Activated T-cell treated with anti-CD3 and anti-CD28 coated beads for 24 hours (primary cell): ENCODE measurements at places on chromosomes 3 and 15.
A peak's percentile ranks its signal among the peaks of the same experiment; 100 is the strongest.

- no peak for DNase-seq
Observed at GRCh38 chr3:11835028-11835639, 11.6 kb downstream of the TAMM41 start.

DNA sequence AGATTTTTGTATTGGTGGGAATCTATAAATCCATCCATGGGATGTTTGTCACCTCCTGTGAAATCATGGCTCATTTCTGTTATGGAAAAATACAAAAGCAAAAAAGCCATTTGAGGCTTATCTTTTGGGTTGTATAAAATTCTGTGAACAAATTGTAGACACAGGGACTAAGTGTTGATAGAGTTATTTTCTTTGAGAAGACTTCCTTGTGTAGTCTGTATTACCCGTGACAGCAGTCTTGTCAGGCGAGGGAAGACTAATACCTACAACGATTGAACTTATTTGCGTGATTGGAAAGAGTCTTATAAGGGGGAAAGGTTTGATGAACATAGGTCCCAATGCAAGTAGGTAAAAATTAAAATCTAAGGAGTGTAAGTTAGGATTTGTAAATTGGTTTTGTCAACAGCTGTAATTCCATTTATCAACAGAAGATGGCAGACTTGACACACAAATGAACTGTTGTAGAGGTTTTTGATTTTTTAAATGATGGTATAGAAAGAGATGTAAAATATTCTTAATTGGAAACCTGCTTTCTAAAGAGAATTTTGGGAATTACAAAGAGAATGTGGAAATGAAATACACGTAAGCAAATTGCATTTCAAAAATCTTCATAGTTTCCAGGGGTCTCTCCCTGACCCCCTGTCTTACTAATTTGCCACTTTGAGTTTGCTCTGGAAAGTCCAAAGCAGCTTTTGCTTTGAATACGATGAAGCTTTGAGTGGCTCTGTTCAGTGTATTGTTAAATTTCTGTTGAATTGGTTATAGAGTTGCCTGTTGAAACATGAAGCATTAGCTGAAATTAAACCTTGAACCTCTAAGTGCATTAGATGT, 33.2 kb downstream of the SLC25A26 start:
- no peak for DNase-seq

- DNase-seq = no peak
Observed at GRCh38 chr3:9903904-9904303, 1.3 kb downstream of the IL17RE start.

- DNase-seq = no peak
Observed at GRCh38 chr3:52845691-52846431, 11.0 kb upstream of the MUSTN1 start.

GRCh38 chr3:9032231-9032777, 69.0 kb upstream of the RAD18 start:
- no peak for DNase-seq

- no peak for DNase-seq
Observed at GRCh38 chr15:32837935-32838334, 120.1 kb downstream of the GREM1 start.

DNA sequence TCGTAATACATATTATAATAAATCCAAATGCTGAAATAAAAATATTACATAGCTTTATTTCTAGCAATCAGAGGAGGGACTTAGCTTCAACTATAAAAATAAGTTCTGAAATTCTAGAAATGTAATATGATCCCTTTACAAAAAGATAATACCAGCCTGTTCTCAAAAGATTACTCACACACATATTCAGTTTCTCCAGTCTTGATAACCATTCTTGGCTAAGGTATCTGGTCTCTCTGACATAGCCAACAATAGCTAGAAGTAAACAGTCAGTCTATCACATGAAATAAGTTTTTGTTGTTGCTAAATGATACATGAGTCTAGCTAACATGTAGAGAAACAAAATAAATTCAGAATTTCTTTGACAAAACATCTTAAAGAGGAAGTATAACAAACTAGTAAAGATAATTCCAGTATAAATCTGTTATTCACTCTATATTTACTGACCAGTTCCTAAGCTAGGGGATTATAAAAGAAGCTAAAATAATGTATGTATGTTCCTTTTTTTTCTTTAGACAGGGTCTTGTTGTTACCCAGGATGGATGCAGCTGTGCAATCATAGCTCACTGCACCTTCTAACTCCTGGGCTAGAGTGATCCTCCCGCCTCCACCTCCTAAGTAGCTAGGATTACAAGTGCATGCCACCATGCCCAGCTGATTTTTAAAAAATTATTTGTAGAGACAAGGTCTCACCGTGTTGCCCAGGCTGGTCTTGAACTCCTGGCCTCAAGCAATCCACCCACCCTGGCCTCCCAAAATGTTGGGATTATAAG, 170.6 kb downstream of the TBL1XR1 start:
- no peak for DNase-seq

- no peak for DNase-seq
Observed at GRCh38 chr15:33083232-33084081, 111.1 kb downstream of the FMN1 start.

DNA sequence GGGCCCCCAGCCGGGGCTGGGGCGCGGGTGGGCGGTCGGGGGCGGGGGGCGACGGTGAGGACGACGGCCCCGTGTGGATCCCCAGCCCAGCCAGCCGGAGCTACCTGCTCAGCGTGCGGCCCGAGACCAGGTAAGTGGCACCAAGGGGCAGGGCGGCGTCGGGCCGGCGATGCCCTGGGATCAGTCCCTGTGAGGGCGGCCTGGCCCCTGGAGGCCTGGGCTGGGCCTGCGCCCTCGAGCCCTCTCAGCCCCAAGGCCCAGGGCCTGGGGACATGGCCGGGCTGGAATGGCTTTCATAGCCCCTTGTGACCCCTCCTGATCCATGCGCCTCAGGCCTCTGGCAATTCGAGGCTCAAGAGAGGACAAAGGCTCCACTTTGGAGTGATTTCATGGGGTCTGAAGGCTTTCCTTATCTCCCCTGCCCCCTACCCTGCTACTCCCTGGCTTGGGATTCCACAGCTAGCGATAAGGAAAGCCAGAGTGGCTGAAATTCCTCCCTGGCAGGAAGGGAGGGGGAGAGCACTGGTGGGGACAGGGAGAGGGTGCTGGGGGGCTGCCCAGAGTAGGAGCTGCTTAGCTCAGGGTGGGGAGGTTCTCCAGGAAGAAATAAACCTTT, 418 bp downstream of the ALPK3 start:
- no peak for DNase-seq

DNA sequence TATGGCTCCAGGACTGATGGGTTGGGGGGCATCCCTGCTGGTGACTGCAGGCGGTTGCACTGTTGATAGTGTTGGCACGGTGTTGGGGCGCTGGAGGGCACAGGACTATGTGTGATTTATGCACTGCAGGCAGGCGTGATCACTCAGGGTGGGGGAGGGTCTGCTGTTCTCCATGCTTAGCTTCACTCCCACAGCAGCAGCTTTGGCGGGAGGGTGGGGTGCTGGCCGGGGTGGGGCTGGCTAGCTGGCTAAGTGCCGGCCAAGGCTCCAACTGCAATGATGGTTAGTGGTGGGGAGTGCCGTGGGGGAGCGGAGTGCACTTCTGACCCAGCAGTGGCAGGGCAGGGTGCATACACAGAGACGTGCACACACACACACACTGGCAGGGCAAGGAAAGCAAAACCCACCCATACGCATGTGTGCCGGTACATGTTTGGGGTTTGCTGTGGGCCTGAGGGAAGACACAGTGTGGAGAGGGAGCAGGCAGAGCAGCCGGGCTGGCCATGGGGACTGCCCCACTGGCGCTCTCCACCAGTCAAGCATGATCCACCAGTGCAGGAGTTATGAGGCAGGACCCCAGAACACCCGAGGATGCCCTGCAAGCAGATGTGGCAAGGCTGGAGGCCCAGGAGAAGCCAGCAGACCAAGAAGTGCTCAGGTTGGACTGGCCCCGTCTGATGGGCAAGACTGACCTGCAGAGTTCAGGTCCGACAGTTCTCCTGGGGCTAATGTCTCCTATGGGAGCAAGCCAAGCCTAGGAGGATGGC, 16.5 kb upstream of the FGF7 start:
- no peak for DNase-seq

DNA sequence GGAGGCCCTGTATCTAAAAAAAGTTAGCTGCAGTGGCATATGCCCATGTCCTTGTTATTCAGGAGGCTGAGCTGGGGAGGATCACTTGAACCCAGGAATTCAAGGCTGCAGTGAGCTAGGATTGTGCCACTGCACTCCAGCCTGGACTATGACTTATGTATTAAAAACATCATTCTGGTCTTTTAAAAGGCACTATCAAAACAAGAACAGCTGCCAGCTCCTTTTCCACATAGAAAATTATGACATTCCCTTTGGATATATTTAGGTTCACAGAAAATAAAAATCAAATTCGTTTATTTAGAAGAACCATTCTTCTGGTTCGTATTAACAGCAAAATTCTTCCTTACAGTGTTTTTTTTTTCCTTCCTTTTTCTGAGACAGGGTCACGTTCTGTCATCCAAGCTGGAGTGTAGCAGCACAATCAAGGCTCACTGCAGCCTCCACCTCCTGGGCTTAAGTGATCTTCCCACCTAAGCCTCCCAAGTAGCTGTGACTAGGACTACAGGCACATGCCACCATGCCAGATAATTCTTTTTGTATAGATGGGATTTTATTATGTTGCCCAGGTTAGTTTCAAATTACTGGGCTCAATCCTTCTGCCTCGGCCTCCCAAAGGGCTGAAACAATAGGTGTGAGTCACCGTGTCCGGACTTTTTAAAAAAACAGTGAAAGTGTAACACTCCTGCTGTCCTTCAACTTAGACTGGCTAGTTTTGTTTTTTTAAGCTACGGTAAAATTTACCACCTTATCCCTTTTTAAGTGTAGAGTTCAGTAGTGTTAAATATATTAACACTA, 13.9 kb downstream of the ICE2 start:
- DNase-seq = no peak

- no peak for DNase-seq
Observed at GRCh38 chr3:156433910-156434309, 121.0 kb downstream of the SSR3 start.

- no peak for DNase-seq
Observed at GRCh38 chr3:130820976-130821375, 72.9 kb upstream of the ATP2C1 start.

DNA sequence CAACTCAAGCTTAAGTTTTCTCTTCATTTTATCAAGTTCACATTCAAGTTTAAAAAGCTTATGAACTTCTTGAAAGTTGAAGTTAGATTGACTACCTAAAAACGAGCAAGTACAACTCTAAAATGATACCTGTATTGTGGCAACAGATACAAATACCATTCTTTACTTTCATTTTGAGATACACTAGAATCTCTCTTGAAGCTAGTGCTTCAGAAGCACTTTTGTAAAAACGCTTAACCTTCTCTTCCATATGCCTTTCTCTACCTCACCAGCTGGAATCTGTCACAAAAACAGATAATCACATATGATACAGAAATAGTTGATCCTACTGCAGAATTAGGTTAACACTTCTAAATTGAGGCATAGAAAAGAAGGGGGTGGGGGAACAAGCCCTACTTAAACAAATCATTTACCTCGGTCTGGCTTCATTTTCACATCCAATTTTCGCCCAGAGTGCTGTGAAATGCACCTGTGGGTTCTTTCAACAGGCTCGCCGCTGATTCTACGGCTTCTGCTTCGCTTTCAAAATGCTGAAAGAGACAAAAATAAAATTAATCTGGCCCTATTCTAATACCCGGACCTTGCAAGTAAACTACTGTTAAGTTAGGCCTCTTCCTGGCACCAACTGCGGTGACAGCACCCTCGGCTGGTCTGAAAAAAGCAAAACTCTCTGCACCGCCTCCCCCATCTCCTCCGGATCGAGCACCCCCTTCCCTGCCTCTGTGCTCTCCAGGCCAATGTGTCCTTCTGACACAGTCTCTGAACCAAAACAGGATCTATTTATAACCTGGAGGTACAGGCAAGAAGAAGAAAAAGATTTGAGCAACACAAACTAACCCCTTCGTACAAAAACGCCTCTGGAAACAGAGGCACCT, 1.4 kb downstream of the ATOSA start:
- DNase-seq = peak; percentile 44

DNA sequence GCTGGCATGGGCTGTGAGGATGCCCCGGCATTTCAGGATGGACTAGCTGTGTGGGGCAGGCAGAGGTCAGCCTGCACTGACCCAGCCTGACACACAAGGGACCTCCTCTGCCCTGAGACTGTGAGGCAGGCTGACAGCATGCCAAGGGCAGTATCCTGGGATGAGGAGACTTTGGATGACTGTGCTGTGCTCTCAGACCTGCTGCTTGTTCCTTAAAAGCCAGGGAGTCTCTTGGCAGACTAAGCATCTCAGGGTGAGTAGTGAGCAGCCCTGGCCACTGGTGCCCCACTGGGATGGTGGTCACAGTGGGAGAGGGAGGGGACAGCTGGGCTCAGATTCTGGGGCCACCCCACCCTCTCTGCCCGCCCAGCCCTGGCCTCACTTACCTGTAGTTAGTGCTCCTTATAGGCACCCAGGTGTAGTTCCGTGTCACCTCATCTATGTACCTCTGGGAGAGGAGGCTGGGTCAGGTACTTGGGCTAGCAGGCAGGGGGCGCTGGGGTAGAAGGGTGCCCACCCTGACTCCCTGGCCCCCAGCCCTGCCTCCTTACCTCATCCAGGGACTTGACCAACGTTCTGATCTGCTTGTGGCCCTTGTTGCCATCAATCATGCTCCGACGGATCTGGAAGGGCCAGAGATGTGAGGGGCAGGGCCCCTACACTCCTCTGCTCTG, 16.1 kb upstream of the TMEM115 start:
- DNase-seq = no peak

DNA sequence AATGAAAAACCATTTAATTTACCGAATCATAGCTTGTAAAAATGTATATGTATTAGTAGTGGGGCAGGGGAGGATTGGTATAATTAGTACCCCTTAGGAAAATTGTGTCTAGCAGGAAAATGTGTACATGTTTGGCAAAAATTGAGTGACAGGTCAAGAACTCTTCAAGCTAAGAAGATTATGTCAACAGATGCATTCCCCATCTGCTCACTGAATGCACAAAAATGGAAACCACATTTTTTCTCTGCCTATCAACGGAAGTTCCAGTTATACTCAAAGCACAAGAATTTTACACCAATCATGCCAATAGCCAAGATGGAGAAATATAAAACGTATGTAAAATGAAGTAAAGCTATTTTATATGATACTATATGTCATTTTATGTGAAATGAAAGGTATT, 377.8 kb downstream of the KCNH8 start:
- no peak for DNase-seq

GRCh38 chr3:19347671-19348070, 199.4 kb downstream of the KCNH8 start:
- no peak for DNase-seq

GRCh38 chr3:105195260-105195659, 171.4 kb upstream of the ALCAM start:
- DNase-seq = no peak

DNA sequence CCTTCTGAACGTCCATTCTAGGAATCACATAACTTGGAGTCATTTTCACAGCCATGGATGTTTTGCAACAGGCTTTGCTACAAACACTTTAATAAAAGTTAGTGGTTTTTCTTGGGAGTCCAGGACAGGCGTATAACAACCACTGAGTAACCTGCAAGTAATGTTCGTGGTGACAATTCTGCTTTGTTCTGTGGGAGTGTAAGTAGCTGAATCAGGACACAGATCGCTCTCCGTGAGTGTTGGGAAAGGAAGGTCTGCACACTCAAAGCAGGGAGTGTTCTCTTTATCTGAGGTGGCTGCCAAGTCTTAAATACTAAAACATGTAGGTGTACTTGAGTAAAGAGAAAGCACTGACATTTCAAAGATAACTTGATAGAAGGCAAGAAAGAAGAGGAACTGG, 7.9 kb upstream of the BNC1 start:
- DNase-seq = no peak
